ENCODE measurements at places on chromosomes 4 and X.

DNA sequence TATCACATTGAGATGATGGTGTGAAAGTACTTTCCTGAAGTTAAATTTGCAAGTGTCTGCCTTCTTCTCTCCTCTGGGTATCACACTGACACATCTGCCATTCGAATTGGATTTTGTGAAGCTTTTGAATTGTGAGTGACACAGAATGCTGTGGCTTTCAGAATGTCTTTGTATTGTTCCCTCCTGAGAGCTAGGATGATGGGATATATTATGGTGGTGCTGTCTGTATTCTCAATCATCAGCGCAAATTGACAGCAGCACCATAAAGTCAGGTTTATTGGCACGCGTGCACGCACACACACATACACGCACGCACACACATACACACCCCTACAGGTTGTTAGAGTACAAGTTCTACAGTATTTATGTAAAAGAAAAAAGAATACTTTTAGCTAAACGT, 143.3 kb downstream of the AWAT2 start:
- no peak for DNase-seq

- DNase-seq = no peak
These were observed 18.3 kb downstream of the KDR start for GRCh38 chr4:55107054-55107453.

GRCh38 chr4:10006231-10006600, 15.1 kb downstream of the SLC2A9 start:
- no peak for DNase-seq

DNA sequence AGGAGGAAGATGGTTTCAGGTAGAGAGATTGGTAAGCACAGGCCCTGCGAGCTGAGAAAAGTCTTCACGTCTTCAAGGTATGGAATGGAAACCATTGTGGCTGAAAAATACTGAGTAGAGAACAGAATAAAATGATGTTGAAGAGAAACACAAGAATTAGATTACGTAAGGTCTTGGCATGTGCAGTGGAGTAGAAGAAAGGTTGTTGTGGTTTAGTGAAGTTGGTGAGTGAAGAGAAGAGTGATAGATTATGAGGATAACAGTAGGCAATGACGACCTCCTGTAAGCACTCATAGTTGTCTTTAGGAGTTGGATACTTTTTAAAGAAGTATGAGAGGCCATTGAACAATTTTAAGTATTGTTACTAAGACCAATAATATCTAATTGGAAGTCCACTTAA, 642.6 kb downstream of the PCDH7 start:
- DNase-seq = no peak

- DNase-seq = no peak
These were observed 336.9 kb downstream of the PTTG2 start for GRCh38 chr4:38297061-38297460.

DNA sequence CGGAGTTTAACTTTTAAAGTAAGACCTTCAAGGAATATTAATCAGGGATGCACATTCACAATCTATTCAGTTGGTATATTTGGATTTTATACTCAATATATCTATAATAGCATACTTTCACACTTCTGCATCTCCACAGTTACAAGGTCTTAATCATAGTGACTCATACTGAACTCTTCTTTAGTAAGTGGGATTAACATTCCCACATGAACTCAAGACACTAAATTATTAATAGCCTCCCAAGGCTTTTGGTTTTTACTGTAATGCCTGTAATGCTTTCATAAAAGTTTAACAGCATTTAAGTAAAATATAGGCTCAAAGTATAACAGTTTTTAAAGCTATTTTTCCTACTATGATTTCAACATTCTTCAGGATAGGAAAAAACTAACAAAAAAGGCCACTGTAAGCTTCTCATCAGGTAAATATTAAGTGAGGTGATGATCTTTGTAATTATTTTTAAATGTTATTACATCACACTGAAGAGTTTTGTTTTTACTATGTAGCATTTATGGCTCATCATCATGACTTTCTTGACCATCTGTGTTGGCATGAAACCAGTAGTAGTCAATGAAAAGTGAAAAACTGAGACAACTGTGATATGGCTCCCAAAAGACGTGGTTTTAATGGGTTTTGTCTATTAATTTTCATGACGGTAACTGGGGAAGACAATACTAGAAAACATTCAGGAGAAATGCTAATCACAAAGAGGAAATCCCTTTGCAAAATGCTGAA, 91.5 kb upstream of the GALNT7 start:
- no peak for DNase-seq

GRCh38 chr4:3864742-3865721, 98.8 kb downstream of the ADRA2C start:
- no peak for DNase-seq

GRCh38 chrX:989959-990510, 222.4 kb downstream of the CRLF2 start:
- DNase-seq = no peak

- no peak for DNase-seq
These were observed 136.1 kb downstream of the SNCA start for GRCh38 chr4:89700766-89701423.

- no peak for DNase-seq
These were observed 204.0 kb upstream of the NHS start for GRCh38 chrX:17170973-17171372.

DNA sequence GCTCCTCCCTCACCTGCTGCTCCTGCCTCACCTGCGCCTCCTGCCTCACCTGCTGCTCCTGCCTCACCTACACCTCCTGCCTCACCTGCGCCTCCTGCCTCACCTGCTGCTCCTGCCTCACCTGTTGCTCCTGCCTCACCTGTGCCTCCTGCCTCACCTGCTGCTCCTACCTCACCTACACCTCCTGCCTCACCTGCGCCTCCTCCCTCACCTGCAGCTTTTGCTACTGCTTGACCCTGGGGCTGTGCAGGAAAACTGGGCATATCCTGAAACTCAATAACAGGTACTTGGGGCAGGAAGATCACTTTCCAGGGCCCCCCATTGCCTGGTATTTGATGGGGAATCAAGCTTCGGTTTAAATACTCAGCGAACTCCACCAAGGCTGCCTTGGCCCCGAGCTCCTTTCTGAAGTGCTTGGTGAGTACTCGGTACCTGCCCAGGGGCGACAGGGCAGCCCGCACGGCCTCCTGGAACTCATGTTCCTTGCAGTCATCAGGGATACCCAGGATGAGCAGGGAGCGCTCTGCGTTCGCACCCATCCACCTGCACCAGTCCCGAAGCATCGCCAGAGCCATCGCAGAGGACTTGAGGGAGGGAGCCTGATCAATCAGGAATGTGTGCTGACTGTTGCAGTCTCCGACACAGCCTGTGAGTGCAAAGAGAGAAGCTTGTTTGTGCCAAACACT, 2.7 kb downstream of the PNMA6E start:
- no peak for DNase-seq

- no peak for DNase-seq
These were observed 174.4 kb upstream of the ATP6AP2 start for GRCh38 chrX:40406330-40406859.

DNA sequence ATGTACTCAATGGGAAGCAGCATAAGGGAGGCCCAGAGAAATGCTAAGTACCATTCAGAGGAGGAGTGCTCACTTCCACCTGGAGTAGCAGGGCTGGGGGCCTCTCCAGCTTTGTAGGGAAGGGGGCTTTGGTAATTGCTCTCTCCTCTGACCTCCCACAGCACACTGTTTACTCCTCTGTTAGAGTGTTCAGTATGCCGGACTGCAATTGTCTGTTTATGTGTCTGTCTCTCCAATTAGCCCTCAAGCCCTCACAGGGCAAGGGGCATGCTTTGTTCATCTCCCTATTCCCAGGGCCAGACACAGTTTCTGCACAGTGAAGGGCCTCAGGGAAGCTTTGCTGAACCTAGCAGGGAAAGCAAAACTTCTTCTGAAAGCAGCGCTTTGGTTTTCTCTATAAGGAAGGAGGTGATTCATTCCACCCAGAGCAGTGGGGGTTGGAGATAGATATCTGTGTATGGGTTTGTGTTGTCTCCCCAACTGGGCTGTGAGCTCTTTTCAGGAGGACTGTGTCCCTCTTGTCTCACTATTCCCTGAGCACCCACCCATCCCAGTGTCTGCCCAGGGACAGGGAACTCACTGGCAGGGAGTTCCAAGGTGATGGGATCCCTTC, 50.0 kb upstream of the VMA21 start:
- no peak for DNase-seq

GRCh38 chrX:52353838-52354237, 15.0 kb upstream of the XAGE2 start:
- no peak for DNase-seq

DNA sequence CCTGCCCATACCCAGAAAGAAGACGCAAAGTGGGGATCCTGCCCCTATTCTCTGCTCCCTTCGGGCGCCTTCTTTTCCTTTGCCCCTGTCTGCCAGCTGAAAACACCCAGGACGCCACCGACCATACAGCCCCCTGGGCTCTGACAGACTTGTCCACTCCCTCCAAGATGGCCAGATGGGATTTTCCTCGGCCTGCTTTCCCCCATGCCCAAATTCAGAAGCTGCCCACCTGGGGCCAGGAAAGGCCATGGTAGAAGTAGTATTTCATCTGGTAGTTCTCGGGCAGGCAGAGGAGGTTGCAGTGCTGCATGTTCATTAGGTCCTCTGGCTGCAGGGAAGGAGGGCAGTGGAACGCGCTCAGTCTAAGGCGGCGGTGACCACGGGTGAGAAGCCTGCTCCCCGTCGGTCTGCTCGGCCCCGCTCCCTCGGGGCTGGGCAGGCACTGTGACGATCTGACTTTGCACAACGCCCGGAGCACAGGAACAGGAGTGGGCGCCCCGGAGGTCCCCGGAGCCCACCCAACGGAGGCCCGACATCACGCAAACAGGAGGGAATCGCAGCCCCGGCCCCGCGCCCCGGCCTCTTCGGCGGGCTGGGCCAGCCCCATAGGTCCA, 582 bp downstream of the NAA10 start:
- DNase-seq = no peak
